ENCODE measurements at places on chromosomes 16 and 17.
A peak's percentile ranks its signal among the peaks of the same experiment; 100 is the strongest.

- peak; percentile 61 for DNase-seq
Observed at GRCh38 chr17:55090079-55090492, 121.5 kb downstream of the STXBP4 start.

DNA sequence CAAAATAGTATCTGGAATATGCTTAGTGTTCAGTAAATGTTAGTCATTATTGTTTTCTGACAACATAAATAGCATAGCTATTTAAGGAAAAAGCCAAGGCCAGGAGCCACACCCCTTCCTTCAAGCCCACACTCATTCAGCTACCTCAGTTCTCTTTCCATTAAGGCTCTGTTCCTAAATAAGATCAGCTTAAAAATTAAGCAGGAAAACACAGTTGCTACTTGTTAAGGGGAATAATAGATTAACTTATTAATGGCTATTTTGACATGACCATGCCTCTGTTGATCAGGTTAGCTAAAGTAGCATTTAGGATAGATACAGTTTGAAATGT is 158.1 kb downstream of the CHD9 start:
- DNase-seq, result no peak

DNA sequence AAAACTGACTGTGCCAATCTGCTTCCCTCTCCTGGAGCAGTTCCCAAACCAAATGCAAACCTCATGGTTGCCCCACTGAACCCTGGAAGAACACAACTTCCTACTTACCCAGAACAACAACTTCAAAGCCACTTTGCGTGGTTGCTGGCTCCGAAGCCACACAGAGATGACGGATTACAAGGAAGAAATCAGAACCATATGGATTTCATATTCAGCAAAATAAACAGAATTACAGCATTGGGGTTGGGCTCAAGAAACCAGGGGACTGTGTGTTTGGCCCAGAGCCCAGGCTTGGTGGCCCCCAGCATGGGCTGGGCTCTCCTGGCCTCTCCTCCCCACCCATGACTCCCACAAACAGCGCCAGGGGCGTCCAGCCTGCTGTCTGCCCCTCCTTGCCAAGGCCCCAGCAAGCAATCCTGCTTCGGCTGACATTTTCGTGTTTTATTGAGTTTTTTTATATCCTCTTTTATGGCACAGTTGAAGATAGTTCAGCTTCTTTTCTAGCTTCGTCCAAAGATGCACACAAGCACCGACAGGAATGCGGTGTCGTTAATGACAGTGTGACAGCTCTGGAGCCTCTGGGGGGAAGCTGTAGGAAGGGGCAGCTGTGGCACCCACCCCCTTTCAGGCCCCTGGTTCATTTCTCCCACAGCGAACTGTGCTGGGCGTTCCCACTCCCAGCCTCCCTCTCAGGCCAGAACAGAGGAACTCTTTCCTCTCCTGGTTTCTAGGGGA is 137.1 kb downstream of the GAS7 start:
- DNase-seq, result no peak

- no peak for DNase-seq
Observed at GRCh38 chr17:80101946-80102663, 724 bp downstream of the GAA start.

DNA sequence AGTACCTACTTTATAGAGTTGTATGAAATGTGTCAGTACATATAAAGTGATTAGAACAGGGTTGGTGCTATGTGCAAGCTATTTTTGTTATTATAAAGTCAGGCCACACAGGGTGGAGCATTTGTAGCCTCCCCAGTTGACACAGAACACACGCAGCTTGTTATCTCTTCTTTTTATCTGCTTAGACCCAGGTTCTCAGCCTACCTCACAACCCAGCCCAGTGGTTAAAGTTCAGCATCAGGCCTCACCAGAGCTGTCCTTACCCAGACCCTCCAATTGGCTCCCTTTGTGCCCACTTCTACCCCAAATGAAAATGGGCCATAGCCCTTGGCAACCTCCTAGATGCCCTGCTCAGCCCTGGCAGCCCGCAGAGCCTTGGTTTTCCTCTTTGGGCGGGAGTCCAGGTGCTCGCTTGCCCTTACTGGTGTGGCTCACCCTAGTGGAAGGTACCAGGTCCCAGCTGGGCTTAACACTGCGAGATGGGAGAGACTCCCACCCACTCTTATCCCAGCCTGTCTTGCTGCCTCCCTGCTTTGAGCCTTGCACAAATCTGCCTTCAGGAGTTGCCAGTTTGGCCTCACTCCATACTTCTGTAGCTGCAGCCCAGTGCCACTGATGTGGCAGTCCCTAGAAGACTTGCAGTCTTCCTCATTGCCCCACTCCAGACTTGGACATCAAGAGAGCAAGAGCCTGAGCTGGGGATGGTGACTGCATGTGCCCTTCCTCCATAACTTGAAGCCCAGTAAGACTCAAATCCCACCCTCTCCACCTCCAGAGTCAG is 1.1 kb upstream of the PIGS start:
- DNase-seq, result no peak

DNA sequence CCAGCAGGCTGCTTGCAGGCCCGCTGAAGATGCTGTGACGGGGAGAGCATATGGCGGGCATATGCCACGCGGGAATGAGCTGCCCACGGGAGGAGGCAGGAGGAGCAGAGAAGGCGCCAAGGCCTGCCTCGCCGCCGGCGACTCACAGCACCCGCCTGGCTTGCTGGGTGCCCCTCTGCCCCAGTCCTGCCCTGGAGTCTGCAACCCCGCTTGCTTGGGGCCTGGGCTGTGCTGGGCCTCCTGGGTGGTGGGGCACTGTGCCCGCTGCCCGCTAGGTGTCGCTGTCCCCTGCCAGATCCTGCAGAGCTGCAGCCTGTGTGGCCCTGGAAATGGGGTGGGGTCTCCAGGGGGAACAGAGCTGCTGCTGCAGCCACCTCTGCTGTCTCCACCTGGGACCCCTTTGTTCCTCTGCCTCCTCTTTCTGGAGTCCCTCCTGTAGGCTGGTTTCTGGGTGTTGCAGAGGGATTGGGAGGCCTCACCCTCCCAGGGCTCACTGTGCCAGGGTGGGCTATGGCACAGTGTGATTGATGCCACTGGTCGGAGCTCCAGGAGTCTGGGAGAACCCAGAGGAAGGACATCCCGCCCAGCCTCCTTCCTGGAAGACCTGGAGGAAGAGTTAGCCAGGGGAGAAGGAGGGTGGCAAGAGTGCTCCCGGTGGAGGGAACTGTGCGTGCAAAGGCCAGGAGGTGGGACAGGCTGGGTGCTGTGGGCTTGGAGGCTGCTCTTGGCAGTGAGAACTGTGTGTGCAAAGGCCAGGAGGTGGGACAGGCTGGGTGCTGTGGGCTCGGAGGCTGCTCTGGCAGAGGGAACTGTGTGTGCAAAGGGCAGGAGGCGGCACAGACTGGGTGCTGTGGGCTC is 141.0 kb upstream of the CIBAR2 start:
- DNase-seq, result no peak

DNA sequence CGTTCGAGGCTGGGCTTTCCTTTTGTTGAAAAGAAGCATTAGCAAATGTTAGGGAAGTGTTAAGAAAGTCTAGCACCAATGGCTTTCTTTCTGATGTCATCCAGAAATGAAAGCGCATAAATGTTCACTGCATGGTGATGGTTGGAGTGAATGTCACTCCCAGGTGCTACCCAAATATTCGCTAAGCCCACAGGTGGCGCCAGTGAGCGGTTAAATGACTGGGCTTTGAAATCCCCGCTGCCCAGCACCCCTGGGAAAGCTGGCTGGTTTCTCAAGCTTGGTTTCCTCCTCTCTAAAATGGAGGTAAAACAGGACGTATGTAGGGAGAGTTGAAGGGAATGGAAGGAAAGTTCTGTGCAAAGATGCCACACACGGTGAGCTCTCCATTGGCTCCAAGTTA is 104.4 kb downstream of the IRX5 start:
- no peak for DNase-seq

DNA sequence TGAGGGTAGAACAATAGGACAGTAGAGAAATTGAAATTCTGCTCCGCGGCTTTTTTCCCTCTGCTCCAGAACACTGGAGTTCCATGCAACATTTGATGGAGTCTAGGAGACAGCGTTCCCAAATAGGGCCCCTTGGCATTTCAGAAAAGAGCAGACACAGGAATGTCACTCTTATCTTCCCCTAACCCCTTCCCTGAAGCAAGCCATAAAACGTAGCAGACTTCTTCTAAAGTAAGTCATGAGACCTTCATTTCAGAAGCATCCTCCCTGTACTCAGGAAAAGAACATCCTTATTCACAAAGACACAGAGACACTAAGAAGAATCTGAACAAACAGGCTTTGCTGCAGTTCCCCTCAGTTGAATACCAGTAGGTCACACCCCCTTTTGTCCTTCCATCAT is 296.1 kb upstream of the SOX9 start:
- DNase-seq, result no peak

DNA sequence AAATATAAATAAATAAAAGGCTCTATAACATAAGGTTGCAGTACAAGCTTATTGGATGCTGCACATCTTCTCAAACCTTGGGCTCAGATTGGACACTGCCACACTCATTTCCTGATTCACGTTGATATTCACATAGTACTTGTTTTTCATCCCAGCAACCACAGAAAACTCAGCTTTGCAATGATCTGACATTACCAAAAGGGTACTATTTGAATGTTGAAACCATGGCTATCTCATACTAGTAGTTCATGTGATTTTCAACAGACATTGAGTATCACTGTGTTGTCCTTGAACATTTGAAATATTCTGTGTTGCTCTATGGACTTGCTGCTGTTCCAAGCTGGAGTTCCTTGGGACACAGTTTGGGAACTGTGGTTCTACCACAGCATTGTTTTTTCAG is 14.0 kb upstream of the DDX52 start:
- no peak for DNase-seq

DNA sequence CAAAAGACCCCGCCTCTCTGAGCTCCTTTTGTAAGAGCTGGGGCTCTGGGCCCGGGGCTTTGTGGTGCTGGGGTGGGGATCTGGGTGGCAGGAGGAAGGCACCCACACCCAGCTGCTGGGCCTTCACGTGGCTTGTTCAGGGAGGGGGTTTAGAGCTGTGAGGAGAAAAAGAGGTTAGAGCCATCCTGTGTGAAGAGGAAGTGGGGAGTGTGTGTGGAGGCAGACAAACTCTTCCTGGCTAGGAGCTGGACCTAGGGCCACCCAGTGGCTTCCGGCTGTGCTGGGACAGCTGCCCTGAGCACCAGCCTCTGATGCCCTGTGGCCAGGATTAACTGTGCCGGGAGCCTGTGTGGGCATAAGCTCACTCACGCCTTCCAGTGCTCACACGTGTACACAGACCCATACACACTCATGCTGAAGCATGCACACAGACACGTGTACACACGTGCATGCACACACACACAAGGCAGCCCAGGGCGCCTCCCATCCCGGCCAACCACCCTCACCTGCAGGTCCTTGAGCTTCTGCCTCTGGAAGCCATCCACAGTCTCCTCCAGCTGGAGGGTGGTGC is 7.4 kb downstream of the CIBAR2 start:
- no peak for DNase-seq

DNA sequence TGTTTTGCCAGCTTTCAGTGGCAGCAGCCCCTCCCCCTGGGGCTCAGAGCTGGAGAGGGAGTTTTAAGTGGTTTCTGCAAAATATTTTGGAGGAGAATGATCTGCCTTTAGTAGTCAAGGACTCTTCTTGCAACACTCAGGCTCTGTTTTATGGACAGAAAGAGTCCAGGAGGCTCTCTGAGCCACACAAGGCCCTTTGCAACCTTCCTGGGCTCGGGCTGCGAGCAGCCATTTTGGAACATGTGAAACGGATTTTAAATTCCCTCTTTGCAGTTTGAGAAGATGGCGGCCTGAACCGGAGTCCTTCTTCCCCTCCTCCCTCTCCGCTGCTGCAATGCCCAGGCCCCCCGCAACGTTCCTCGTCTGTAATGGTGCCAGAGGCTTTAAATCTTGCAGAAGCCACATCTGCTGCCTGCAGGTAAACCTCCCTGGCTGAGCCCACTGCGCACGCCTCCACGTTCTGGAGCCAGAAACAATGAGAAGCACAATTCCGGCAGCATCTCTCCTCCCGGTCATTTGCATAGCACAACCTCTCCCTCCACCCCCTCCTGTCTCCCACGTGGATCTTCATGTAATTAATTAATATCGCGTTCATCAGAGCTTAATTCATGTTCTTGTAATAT is 386.1 kb downstream of the SEC14L1 start:
- DNase-seq, result no peak

DNA sequence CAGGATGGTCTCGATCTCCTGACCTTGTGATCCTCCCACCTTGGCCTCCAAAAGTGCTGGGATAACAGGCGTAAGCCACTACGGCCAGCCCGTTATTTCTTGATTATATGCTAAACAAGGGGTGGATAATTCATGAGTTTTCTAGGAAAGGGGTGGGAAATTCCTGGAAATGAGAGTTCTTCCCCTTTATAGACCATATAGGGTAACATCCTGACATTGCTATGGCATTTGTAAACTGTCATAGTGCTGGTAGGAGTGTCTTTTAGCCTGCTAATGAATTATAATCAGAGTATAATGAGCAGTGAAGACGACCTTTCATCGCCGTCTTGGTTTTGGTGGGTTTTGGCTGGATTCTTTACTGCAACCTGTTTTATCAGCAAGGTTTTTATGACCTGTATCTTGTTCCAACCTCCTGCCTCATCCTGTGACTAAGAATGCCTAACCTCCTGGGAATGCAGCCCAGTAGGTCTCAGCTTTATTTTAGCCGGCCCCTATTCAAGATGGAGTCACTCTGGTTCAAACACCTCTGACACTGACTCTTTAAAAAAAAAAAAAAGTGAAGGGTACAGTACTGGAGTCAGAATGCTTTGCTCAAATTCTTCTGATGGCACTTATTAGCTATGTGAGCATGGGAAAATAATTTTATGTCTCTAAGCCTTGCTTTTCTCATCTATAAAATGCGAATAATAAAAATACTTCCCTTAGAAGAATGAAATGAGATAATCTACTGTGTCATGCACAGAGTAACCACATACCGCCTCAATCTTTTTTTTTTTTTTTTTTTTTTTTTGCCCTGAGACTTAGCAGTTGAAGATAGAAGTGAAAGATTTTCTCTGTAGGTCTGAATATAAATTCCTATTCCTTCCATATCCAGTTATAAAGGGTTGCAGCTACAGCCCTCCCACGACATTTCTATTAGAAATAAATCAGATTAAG is 5.1 kb upstream of the CALCOCO2 start:
- DNase-seq, result no peak

- DNase-seq, result no peak
Observed at GRCh38 chr17:48850792-48851323, 20.0 kb downstream of the CALCOCO2 start.

- DNase-seq, result no peak
Observed at GRCh38 chr17:78753316-78754250, 28.5 kb downstream of the CYTH1 start.

- DNase-seq, result no peak
Observed at GRCh38 chr17:44797802-44798201, 32.3 kb downstream of the GJC1 start.

- no peak for DNase-seq
Observed at GRCh38 chr16:54407596-54407995, 121.0 kb upstream of the IRX3 start.

GRCh38 chr16:27452569-27453493 is 50.9 kb downstream of the IL21R start:
- no peak for DNase-seq

Measured in NCI-H1436 treated with DMSO at 0.1 percent for 48 hours (cell line).